ENCODE measurements at places on chromosomes 3 and 15.

DNA sequence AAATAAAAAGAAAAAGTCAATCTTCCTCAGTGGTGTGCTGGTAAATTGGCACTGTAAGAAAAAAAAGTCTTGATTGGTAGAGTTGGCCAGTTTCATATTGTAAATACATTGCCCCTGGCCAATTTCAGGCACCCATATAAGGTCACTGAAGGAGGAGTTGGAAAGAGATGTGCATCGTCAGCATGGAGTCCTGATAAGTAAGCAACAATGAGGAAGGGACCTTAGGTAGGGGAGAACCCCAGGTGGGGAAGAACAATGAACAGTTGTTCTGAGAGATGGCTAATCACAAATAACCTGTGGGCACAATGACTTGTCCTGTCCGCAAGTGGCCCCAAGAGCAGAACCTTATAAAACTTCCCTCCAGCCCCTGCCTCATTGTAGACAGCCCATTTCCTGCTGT is 8.6 kb upstream of the CYP8B1 start:
- DNase-seq, result no peak

GRCh38 chr3:10772271-10773161 is 43.5 kb upstream of the SLC6A11 start:
- DNase-seq, result no peak

- DNase-seq, result no peak
These were observed 5.5 kb upstream of the ARRDC4 start for GRCh38 chr15:97955035-97955434.

DNA sequence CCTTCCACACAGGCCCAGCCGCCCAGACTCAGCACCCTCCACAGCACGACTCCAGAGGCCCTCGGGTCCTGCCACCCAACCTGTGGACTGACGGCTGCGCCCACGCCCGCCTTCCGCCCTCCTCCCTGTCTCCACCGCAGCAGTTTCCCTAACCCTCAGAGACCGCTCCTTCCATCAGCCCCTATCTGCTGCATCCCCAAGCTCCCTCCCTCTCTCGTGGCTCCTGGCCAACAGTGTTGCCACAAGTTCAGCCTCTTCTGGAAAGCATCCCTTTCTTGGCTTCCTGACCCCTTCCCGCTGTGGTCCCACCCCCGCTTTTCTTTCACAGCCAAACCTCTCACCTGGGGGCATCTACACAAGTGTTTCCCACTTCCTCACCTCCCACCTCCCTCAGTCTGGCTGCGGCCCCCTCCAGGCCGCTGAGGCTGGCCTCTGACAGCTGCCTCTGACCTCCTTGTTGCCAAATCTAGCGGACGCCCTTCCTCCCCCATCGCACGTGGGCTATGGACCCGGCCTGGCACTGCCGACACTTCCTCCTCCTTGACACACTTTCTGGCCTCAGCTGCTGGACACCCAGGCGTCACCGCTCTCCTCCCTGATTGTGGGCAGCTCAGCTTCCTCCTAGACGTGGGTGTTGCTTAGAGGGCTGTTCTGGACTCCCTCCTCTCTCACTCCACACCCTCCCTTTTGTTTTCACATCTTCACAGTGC is 168.8 kb upstream of the TLE3 start:
- DNase-seq, result peak; percentile 65

DNA sequence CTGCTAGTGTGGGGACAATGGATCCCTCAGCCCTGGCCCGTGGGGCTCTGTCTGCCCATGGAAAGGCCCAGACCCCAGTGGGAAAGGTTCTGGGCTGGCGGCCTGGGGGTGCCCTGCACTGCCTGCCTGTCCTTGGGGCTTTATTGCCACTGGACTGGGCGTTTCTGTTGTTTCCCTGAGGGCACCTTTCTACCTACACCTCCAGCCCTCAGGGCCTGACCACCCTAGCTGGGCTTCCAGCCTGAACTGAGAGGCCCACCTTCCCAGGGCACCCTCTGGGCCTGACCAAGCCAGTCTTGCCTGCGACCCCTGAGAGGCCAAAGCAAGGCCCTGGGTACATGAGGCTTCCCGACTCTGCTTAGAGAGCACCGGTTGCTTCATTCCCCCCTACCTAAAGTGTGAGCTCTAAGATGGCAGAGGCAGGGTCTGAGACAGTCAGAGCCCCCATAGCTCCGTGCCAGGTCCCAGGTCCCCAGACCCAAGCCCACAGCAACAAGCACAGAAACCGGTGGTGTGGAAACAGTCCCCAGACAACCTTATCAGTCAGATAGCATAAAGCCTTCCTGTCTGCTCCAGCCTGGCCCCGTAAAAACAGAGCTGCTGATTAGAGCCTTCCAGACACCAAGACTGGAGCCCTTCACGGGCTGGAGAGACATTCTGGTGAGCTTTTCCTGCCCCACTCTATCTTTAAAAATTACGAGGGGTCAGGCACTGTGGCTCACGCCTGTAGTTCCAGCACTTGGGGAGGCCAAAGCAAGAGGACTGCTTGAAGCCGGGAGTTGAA is 102.8 kb downstream of the CHSY1 start:
- no peak for DNase-seq

DNA sequence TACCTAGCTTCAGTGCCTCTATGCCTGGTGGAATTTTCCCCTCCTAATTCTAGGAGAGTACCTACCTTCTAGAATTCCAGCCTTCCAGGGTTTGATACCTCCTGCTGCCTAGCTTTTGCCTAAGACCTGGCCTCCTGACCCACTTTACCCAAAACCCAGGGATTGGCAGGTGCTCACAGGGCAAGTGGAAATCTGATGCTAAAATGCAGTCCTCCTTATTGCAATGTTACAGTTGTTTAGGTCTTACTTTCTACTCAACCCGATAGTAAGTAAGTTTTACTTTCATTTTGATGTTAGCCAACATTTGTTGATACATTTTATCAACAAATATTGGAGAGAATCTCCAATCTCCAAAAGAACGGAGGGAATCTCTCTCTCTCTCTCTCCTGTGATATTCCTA is 275.9 kb downstream of the DOCK3 start:
- DNase-seq, result no peak

- DNase-seq, result no peak
These were observed 145.6 kb downstream of the LRRC3B start for GRCh38 chr3:26768068-26768651.

DNA sequence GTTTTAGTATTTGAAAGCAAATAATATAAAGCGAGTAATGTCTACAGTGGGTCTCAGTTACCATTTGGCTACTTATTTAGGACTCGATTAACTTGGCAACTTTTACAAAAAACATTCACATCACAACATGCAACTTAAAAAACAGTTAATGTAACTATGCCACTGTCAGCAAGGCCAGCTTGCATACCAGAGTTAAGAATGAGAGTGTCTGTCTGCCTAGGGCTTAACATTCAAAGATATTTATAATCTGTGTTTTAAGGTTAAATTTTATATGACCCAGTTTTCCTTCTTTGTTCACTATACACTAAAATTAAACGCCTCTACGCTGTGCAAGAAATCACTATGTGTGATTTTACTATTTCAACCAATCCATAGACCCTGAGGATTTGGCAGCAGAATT is 5.2 kb upstream of the CDAN1 start:
- no peak for DNase-seq

- DNase-seq, result no peak
These were observed 12.2 kb upstream of the TMEM40 start for GRCh38 chr3:12771236-12771635.

- DNase-seq, result peak; percentile 65
These were observed 187.1 kb upstream of the DNAJC19 start for GRCh38 chr3:181176601-181177000.

- DNase-seq, result no peak
These were observed 43.1 kb downstream of the AMOTL2 start for GRCh38 chr3:134330883-134331810.

- no peak for DNase-seq
These were observed 62.2 kb upstream of the AKAP13 start for GRCh38 chr15:85318048-85318731.

DNA sequence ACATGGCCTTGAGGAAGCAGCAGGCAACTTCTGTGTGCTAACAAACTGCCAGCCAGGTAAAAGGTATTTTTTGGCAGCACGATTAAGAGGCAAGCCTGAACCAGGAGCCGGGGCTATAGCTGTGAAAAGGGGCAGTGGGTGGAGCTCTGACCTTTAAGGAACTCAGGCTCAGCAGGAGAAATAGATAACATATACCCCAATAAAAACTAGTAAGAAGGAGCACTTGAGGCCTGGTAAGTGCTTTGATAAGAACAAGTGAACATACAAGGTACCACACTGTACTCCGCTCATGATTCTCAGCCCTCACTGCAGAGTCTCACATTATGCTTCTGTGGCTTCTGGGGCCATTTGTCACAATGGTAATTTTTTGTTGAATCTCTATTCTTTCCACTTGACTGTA is 5.4 kb downstream of the FYCO1 start:
- no peak for DNase-seq

DNA sequence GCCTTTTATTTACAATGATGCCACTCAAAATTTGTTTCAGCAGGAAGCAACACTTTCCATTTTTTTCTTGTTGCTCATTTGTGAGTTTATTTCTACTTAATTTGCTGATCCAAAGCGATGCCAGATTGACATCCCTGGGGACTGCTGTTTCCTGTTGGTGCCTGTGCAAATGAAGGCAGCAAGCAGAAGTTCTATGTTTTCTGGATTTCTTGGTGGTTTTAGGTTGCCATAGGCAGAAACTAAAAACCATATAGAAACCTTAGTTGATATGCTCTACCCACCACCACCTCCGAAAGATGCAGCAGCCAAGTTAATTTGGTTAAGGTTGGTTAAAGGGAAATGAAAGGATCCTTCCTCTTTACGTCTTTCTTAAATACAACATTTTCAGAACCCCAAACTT is 356.2 kb downstream of the RBMS3 start:
- no peak for DNase-seq

GRCh38 chr3:59605318-59605717 is 555.5 kb upstream of the CFAP20DC start:
- DNase-seq, result no peak

GRCh38 chr3:55750525-55750924 is 263.4 kb upstream of the WNT5A start:
- DNase-seq, result no peak

DNA sequence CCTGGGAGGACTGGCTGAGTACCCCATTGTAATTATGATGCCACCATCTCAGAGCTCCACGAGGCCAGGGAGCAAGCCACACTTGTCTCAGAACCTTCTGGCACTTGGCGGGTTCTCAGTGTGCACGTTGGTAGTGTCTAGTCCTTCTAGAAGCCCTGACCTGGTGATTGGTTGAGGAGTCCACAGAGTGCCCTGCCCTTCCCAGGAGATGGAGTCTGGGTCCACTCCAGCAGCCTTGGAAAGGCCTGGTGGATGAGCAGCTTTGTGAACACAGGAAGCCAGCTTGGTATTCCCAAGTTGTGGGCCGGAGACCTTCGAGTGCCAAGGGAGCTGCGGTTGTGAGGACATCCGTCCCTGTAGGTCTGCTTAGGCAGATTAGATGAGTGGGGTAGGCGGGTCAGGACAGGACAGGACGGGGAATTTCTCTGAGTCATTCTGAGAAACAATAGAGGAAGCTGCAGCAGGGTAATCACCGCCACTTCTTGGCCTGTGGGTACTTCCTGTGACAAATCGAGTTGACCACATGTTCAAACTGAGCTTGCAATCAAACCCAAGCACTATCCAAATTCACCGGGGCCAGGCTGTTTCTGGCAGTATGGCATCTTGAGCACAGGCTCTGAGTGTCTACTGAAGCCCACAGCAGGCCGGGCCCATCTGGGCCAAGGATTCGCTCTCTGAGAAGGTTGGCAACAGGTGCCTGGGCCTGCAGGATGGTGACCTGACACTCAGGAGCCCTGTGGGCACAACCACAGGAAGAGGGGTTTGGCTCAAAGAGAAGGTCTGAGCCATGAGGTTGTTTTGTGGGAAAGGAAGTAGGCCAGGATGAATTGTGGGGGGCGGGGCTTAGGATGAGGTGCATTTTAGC is 71.5 kb upstream of the PLXNA1 start:
- peak; percentile 21 for DNase-seq

- no peak for DNase-seq
These were observed 385.7 kb downstream of the CNTN4 start for GRCh38 chr3:2484162-2485026.

DNA sequence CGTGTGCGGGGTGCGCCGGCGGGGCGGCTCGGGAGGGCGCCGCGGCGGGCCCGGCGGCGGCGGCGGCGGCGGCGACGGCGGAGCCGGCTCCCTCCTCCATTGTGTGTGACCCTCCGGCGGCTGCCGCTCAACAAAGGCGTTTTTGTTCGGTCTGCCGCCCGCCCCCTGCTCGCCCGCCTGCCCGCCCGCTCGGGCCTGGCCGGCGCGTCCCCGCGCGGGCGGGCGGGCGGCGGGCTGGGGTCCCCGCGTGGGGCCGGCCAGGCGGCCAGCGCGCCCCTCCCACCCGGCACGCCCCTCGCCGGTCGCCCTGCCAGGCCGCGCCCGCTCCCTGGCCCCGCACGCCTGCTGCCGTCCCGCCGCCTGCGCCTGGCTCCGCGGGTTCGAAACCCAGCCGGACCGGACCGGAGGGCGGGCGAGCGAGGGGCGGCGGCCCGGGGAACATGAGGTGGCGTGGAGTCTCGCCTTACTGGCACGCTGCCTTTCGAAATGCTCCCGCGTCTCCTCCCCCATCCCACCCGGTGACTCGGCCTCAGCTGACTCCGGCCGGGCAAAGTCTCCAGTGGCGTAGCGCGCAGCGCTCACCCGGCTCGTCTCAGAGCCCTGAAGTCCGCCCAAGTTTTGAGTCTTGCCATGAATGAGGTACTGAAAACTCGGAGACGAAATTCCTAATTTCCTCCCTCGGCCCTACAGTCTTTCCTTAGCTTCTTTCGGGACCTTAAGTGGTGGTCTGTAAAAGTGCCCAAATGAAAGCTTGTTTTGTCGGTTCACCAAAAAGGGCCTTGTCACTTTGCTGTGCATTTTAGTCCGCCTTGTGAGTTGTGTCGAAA is 588 bp downstream of the MAPK6 start:
- DNase-seq, result peak; percentile 84

DNA sequence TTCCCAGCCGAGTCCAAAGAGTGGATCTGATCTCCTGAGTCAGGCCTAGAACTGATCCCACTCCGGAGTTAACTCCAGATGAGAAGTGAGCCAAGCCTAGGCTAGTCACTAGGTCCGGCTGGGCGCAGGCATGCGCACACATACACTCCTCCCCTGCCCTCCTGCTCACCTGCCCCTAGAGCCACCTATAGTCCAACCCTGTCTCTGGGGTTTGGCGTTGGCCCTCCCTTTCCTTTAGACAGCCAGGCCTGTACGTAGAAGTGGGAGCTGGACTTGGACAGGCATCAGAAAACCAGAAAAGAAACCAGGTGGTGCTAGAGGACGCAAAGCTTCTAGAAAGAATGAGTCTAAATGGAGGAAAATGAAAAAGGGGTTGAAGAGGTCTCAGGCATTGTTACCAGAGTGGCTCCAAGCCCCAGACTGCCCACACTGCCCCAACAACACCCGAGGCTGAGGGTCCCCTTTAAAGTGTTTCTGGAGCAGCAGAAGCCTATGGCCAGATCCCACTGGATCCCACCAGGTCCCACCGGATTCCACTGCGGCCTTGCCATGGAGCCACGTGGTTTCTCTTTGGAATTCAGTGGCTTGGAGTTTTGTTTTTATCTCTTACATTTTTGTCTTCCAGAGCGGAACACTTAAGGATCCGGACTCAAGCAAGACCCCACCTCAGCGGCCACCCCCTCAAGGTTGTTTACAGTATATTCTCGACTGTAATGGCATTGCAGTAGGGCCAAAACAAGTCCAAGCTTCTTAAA is 24.2 kb upstream of the TIMP4 start:
- DNase-seq, result no peak

GRCh38 chr15:77219841-77220240 is 148.9 kb upstream of the TSPAN3 start:
- no peak for DNase-seq

GRCh38 chr15:27903405-27903804 is 195.7 kb downstream of the OCA2 start:
- no peak for DNase-seq

All from anterior cingulate cortex (tissue), 58 donors.